Lung (tissue), 17 donors: ENCODE measurements at places on chromosomes 4 and X.

GRCh38 chr4:120525106-120525505 is 397.4 kb downstream of the PRDM5 start:
- no peak for DNase-seq

DNA sequence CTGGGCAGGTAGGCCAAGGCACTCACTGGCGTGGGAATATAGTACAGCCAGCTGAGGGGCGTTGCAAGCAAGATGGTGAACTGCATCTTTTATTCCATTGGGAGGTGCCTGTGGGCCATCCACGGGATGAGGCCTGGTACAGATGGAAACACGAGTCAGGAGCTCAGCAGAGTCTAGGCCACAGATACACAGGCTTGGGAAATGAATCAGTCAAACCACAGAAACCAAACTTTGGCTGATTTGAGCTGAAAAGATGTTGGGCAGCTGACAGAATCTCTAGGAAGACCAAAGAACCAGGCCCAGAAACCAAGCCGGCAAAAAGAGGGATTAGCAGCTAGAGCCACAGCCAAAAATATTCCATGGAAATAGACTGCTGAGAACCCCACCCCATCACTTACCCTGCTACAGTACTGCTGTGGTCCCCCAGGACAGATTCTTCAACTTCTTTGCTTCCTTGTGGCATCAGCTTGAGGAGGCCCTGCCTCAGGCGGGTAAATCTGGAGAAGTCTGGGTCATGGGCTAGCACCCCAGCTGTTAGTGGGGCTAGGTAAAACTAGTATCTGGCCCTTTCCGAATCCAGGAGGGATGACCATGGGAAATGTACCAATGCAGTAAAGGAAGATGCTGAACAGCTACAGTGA is 75.4 kb downstream of the TMEM131L start:
- DNase-seq: no peak

GRCh38 chr4:64777286-64777685 is 368.0 kb upstream of the TECRL start:
- DNase-seq: no peak

DNA sequence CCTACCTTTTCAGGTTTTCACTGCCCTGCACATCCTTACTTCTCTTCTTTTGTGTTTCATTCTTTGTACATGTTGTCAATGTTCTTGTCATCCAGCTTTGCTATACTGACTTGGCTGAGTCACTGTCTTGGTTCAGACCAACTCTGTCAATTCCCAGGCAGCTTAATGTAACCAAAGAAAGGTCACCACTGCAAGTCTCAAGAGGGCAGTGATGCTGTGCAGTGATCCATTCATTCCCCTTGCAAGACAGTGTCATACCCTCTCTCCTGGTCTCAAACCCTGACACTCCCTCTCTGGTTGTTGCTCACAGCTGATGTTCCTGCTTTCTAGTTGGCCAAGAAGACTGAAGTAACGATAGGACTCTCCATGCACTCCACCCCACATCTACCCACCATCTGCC is 17.5 kb downstream of the RAB39B start:
- DNase-seq: no peak

GRCh38 chr4:84099599-84099998 is 399.5 kb downstream of the NKX6-1 start:
- peak; percentile 47 for DNase-seq

GRCh38 chr4:180179146-180179545 is 2064.1 kb upstream of the TENM3 start:
- DNase-seq: no peak
